Left lung (tissue), 14 donors: ENCODE measurements at places on chromosomes 7 and 10. TPM values are rescaled to one million over a fixed set of nuclear protein-coding genes. Genes with fewer than 3 reads are reported as not detected.

DNA sequence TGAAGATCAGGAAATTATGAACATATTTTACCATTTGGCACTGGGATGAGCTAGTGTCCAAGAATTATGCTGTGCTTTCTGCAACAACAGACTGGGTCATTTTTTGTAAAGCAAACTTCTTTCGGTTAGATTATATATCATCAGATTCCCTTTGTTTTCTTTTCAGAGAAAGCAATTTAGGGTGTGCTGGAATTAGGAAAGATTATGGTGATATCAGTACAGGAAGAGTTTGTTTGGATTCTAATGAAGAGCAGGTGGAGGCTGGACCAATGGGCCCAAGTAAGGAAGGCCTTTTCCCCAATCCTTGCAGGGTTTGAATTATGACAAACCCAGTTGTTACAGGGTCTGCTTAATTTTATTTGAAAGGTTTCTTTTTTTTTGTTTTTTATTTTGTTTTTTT lies 1092.8 kb downstream of the KCNMA1 start:
- no peak for DNase-seq

- peak; percentile 71 for DNase-seq
Measured at GRCh38 chr7:50660040-50660829, 95.0 kb upstream of the DDC start.

DNA sequence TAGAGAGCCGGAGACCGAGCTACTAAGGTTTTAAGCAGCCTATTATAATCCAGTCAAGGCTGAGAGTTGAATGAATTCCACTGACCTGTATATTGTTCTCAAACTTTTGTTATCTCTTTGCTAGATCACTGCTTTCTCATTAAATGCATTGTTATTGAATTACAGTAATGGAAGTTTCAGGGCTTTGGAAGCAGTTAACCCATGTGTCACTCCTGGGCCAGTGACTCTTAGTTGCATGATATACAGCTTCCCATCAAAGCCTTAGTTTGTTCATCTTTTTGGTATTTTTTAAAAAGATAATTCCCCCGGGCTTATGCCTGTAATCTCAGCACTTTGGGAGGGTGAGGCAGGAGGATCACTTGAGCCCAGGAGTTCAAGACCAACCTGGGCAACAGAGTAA lies 55.4 kb upstream of the KIAA1217 start:
- DNase-seq = no peak

The NPFFR1 gene
- total RNA-seq = 0.21 TPM

DNA sequence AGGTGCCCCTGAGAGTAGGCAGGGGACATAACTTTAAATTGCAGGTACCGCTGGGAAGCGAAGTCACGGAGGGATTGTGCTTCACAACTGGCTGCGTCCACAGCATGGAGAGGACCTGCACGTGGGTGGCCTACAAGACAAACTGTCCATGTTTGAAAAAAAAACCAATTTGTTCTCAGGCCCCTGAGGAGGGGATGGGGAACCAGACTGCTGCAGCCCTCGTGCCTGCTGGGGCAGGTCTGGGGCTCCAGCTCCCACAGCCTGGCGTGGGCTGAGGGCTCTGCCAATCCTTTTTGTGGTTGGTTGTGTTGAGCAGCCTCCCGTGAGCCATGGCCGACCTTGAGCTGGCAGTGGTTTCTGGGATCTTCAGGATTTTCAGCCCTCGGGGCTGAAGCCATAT lies 9.7 kb downstream of the SFRP5 start:
- no peak for DNase-seq

- DNase-seq = no peak
Measured at GRCh38 chr7:90982228-90982627, 282.0 kb upstream of the FZD1 start.

The ADARB2 gene
- 0.92 TPM for total RNA-seq

The DOCK1 gene
- 46.4 TPM for total RNA-seq

The SPDYE11 gene
- total RNA-seq = not detected

DNA sequence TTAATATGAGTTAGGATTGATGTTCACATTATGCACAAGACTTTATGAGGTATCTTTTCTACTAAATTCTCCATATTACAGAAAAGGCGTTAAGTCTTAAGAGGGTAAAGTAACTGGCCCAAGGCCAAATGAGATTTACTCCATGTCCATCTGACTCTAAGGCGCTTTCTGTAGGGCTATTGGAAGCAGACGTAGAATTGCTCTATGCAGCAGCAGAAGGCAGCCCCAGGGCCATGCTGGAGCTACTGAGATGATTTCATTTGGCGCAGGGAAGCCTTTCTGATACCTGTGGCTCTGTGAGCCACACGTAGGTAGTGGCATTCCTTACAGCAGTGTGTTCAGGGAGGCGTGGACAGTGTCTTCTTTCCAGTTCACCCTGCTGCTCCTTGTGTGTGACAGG lies 133.1 kb downstream of the SH2D4B start:
- DNase-seq = no peak

GRCh38 chr7:151740081-151740851 lies 136.6 kb downstream of the PRKAG2 start:
- DNase-seq = peak; percentile 37

DNA sequence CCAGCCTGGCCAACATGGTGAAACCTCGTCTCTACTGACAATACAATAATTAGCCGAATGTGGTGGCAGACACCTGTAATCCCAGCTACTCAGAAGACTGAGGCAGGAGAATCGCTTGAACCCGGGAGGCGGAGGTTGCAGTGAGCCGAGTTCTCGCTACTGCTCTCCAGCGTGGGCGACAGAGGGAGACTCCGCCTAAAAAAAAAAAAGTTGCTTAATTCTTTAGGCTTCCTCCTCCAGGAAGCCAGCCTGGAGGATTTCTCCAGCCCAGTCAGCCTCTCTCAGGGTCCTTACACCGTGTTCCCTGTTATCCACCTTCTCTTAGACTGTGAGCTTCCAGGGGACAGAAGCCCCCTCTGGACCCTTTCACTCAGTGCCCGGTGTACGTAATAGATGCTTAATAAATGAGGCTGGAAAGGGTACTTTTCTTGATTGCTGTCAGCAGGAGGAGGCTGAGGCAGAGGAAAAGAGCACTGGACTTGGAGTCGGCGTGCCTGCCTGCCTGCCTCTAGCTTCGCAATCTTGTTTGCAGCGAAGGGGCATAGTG lies 16.4 kb upstream of the NODAL start:
- DNase-seq = no peak
